NCI-H774 (cell line): ENCODE measurements at places on chromosomes 6 and 20.

DNA sequence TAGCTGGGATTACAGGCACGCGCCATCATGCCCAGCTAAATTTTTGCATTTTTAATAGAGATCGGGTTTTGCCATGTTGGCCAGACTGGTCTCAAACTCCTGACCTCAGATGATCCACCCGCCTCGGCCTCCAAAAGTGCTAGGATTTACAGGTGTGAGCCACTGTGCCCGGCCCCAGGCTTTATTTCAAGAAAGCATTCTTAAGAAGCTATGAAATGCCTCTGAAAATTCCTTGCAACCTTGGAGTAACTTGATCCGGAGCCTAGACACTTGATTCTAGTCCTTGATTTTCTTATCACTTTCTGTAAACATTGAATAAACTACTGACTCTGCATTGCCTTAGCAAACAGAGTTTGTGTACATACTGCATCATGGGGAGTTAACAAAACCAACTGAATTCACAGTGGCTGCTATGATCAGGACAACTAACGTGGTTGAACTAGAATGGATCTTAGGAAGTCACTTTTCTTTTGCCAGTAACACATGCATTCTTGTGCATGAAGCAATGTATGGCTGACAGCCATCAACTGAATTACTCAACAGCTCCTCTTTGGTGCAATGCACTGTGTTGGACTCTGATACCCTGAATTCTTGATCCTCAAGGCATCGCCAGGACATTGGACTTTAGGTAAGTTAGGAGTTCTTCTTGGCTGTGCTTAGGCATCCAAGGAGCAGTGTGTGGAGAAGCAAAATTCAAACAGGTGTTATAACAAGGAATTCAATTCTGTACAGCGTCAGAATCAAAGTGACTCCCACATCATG lies 102.8 kb upstream of the TMEM170B start:
- DNase-seq, result no peak

GRCh38 chr20:51116765-51117686 lies 94.1 kb upstream of the KCNG1 start:
- no peak for DNase-seq

GRCh38 chr6:107644513-107644912 lies 154.6 kb downstream of the SOBP start:
- no peak for DNase-seq

- no peak for DNase-seq
Observed at GRCh38 chr6:44186635-44187025, 28.0 kb downstream of the CAPN11 start.

- no peak for DNase-seq
Observed at GRCh38 chr20:3297079-3297378, 58.0 kb upstream of the SLC4A11 start.

- DNase-seq, result no peak
Observed at GRCh38 chr20:34365765-34366213, 2.7 kb downstream of the ITCH start.

DNA sequence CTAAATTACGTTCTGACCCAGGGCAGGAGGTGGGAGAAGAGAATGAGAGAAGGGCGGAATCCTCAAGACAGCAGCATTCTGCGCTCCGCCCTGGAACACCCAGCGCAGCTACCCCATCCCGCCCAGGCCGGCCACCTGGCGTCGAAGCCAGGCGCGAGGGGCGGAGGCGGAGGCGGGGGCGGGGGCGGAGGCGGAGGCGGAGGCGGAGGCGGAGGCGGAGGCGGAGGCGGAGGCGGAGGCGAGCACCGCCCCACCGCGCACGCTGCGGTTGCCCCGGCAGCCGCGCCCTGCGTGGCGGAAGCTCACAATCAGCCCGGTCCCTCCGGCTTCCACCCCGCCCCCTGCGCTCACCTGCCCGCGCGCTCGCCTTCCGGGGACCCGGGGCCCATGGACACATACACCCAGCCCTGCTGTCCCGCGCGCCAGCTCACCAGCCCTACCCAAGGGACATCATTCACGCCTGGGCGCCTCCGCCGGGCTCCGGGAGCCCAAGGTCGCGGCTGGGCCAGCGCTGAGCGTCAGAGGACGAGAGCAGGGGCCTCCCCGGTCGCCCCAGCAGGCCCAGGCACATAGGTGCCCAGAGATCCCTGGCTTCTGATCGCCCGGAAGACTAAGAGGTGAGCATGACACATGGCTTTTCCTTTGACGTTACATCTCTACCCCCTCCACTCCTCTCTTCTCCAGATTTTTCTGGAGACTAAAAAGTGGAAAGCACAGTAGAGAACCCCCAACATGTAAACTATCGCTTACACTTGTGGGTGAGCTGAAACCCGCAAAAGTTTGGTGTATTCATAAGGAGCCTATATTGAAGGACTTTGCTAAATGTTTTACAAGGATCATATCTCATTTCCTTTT lies at the start of gene ANKEF1:
Gene ANKEF1, plus strand, starts transcription at position 271 of the 855 bp plus-strand sequence. CDS start 3,315 bp downstream, outside the sequence.
- DNase-seq, result peak; percentile 90

DNA sequence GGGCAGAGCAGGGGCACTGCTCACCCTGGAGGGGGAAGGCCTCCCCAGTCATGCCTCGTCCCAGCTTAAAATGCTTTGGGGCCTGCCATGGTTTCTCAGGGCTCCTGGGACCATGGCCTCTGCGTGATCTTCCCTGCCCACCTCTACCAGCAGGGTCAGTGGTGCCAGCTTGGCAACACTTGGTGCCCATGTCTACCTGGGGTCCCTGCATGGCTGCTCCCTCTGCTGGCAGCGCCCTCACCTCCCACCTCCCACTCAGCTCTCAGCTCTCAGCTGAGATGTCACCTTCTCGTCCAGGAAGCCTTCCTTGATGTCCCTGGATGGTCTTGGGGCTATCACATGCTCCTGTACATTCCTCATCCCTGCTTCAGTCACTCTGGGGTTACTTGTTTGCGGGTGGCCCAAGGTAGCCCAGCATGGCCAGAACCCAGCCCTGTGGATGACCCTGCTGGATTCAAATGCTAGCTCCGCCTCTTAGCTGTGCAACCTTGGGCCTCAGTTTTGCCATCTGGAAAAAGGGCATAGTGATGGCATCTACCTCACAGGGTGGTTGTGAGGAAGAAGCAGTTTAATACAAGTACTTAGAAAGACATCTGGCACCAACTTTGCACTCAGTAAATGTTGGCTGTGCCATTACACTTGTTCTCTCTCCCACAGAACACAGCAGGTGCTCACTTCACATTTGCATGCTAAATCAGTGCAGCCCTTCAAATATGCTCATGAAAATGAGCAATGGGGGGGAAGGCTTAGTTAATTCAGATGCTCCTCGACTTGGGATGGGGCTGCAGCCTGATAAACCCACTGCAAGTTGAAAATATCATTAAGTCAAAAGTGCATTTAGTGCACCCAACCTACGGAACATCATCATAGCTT lies 53.5 kb upstream of the PTPN1 start:
- no peak for DNase-seq

GRCh38 chr6:118764766-118765165 lies 113.4 kb upstream of the CEP85L start:
- no peak for DNase-seq

DNA sequence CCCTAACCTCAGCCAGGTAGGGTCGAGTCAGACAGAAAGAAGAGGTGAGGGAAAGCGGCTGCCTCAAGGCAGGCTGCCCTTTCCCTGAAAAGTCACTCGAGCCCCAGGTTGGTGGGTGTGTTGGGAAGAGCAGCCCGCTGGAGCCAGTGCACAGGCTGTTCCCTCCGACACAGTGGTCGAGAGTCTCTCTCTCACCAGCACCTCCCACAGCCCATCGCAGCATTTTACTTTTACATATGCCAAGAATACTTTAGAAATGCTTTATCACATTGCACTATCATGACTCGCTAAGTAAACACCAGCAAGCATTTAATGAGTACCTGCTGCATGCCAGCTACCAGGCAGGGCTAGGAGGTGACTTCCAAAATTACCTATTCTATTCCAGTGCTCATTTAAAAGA lies 1.7 kb downstream of the PRPH2 start:
- DNase-seq, result no peak

DNA sequence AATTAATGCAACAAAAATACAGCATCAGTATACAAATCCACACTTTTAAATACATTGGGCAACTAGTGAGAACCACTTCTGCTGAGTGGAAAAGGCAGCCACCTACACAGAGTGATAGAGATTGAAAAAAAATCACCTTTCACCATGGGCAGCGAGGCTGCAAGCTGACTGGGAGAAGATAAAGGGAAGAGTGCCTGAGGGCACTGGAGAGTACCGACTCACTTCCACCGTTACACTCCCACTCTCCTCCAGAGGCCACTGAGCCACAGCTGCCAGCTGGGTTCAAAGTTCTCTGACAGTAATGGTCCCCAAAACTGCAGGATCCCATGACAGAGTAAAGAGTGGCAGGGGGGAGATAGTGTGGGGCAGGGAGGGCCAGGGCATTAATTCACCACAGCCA lies 24.1 kb downstream of the PXT1 start:
- DNase-seq, result no peak

GRCh38 chr20:48456366-48457192 lies 371.2 kb downstream of the PREX1 start:
- no peak for DNase-seq

DNA sequence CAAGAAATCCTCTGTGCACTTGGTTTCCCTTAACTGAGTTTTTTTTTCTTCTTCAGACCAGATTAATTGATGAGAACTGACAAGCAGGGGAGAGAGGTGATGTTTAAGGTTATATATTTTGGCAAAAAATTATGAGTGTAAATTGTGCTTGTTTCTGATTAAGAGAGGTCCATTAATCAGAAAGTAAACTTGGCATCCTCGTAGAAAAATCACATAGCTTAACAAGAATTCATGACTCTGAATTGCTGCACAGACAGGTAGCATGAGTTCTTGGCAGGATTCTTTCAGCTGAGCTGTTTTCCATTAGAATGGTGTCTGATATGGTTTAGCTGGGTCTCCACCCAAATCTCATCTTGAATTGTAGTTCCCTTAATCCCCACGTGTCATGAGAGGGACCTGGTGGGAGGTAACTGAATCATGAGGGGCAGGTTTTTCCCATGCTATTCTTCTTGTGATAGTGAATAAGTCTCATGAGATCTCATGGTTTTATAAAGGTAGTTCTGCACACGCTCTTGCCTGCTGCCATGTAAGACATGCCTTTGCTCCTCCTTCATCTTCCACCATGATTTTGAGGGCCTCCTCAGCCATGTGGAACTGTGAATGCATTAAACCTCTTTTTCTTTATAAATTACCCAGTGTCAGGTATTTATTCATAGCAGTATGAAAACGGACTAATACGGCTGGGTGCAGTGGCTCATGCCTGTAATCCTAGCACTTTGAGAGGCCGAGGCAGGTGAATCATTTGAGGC lies 34.2 kb upstream of the DDR1 start:
- DNase-seq, result no peak
